ENCODE measurements at places on chromosomes 11 and 22.

DNA sequence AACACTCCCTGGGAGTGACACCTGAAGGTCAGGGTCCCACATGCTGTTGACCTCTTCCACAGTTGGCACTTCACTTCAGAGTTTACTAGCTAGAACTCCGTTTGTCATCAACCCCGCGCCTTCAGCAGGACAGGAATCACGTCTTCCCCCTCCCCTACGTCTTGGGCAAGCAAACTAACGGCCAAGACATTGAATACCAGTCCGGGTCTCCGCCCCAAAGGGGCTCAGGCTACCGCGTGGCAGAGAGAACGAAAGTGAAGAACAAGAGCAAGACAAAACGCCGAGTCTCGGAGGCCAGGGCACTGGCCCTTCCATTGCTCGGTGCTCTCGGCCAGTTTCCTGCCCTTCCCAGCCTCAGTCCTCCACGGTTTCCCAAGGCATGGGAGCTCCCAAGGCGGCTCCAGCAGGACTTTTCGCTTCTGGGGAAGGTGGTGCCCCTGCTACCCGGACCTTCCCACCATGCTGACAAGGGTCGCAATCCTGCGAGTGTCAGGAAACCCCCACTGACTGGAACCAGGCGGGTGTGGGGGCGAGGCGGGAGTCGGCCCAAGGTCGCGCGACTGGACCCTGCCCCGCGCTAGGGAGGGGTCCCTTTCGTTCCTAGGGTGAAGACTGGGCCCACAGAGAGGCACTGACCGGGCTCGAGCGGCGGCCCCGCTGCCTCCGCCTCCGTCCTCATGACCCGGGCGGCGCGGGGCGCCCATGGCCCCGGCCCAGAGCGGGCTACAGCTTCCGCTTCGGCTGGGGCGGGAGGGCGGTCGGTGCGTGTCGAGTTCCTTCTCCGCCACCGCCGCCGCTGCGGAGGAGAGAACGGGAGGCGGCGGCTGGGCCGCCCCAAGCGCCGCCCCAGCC, at the start of gene GUCD1:
GUCD1 (minus strand) TSS at position 826 of the 852 bp plus-strand sequence; CDS start at position 679, 147 bp downstream.
- DNase-seq, result peak; percentile 64

- no peak for DNase-seq
Observed at GRCh38 chr11:124470561-124471227, 25.2 kb upstream of the OR8B8 start.

GRCh38 chr11:99584830-99585229, 564.1 kb downstream of the CNTN5 start:
- DNase-seq, result no peak

GRCh38 chr22:29125844-29126243, 53.0 kb downstream of the KREMEN1 start:
- DNase-seq, result no peak

Measured in fibroblast of villous mesenchyme (primary cell).